ENCODE measurements at places on chromosomes 6 and 20.

DNA sequence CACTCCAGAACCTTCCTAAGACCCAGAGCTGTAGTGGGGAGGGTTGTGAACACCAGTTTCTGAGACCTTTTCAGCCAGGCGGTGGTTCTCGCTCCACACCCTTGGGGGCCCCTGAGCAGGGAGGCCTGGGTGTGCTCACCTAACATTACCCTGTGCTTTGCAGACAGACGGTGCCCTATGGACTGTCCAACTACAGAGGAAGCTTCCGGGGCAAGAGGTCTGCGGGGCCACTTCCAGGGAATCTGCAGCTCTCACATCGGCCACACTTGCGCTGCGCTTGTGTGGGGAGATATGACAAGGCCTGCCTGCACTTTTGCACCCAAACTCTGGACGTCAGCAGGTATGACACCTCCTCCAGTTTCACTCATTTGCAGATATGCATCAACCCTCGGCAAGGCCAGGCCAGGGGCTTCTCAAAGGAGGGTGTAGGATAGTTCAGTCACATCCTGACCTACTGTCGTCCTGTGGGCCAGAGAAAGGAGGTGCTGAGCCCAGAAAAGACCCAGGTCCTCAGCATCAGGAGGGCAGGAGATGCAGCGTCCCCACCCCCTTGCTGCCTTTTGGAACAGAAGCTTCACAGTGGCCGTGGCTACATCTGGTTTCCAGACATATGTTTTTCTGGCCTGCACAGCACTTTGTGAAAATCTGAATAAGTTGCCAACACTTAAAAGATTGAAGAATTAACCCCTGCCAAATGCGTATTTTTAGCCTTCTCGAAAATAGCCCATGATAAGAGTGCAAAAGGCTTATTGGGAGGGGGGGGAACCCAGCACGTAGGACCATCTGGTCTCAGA is 20.6 kb downstream of the EDN3 start:
- DNase-seq: no peak

- DNase-seq: peak; percentile 21
Observed at GRCh38 chr6:105985098-105985815, 100.9 kb upstream of the PRDM1 start.

DNA sequence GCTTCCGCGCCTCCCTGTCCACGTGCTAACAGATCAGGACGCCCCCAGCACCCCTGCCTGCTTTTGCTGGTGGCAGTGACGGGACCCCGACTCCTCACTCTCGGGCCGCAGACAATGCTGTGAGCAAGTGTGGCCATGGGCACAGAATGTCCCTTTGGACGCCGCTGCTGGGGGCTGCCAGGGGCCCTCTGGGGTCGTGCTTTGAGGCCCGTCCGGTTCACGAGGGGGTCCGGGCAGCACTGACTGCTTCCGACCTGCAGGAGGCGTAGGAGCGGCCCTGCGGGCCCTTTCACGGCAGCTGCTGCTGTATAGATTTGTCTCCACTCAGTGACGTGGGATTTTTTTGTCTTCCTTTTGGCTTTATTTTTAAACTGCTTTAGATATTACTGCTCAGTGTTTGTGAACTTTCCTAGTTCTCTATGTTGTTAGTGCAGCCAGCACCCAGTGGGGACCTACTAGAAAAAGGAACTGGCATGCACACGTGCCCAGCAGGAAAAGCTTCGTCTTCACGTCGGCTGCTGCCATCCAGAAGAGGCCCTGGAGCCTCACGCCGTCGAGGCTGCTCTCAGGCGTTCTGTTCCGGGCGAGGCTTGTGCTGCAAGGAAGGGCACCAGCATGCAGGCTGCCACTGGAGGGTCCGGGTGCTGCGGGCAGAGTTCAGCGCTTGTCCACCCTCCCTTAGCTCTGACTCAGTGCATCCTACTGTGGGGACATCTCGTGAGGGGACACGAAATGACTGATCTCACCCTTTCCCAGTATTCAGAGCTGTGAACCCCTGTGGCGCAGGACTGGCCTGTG is 21.7 kb downstream of the UCKL1 start:
- no peak for DNase-seq

DNA sequence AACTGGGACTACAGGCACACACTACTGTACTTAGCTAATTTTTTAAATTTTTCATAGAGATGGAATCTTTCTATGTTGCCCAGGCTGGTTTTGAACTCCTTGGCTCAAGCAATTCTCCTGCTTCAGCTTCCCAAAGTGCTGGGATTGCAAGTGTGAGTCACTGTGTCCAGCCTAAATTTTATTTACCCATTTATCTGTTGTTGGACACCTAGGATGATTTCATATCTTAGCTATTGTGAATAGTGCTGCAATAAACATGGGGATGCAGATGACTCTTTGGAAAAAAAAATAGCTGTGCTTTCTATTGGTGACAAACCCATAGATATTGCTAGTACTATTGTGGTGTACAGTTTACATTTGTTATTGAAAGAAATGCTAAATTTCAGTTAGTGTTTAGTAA is 19.6 kb upstream of the SYNCRIP start:
- no peak for DNase-seq

DNA sequence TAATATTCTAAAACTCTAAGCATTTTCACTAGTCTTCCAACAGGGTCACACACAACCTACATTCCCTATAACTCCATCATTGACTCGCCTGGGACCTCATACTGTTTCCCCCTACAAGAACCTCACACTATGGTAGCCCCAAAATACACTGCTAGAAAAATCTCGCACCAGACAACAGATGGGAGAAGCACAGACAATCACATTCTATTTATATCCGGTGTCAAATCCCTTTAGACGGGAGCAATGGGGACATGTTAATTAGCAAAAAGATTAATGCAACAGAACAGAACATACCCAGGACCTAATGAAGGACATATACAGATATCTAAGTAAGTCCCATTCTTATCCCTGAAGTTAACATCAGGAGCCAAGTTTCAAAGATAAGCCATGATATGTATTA is 33.6 kb downstream of the TMX4 start:
- DNase-seq: no peak

GRCh38 chr6:35402136-35402855 is 49.8 kb upstream of the FANCE start:
- no peak for DNase-seq

- DNase-seq: no peak
Observed at GRCh38 chr6:146862508-146862919, 263.7 kb downstream of the ADGB start.

GRCh38 chr20:40233406-40233805 is 455.6 kb downstream of the MAFB start:
- DNase-seq: no peak

DNA sequence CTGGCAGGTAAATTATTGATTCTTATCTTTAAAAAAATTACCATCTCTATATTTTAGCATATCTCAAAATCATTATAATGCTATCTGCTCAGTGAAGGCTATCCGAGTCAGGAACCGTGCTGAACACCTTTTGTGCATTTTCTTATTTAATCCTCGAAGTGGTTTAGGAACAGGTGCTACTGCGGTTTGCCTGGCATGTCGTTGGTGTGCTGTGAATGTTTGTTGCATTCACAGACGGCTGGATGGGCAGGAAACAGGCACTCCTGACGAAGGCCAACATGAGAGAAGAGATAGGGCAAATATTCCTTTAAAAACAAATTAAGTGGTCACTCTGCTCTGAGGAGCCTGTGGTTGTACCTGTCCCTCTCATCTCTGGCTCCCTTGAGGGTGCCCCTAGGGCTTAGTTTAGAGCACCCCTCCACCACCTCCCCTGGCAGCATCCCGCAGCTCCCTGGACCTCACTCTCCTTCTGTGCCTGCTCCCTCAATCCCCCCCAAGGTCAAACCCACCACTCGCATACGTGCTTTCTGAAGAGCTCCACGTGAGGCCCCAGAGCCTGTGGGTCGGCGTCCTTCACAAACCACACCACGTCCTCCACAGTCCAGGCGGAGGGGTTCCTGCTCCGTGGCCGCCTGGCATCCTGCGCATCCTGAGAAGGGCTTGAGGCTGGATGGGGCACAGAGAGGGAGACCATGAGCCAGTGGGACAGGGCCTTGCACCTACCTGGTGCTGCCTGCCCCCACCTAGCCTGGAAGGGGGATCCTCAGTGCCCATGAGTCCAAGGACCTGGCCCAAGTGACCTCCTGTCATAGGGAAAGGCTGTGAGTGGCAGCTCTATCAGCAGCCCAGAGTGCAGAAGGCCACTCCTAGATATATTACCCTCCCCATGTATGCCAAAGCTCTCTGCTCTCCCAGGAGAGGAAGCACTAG is 116.5 kb downstream of the SCML4 start:
- no peak for DNase-seq

Data from NCI-H1105 treated with DMSO at 0.1 percent for 48 hours (cell line).